Kidney capillary endothelial cell (primary cell): ENCODE measurements at places on chromosomes 4 and X.

DNA sequence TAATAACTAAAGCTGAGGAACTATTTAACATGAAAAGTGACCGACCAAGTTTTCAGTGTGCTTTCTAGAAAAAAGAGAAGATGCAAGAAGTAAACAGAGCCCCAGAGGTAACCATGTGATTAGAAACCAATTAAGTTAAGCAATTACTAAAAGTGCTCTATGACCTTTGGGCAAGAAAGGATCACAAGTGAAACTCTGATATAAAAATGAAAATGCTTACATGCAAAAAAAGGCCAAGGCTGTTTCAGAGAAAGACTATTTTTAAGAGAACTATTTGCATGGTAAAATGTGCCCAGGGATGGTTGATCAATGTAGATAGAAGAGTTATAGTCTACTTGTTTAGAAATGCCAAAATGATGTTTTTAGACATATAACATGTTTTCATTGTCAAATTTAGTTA, 22.0 kb downstream of the KLHL15 start:
- no peak for DNase-seq

DNA sequence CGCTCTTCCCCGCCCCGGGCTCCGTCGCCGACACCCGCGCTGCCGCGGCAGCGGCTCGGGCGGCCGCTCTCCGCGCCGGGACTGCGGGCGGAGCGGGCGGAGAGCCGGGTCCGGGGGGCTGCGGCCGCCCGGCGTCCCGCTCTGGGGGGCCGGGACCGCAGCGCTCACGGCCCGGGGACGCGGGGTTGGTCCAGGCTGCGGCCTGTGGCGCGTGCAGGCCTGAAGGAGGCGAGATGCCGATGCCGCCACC, 492 bp downstream of the GALNT7 start:
- no peak for DNase-seq

- DNase-seq: no peak
Measured at GRCh38 chr4:163109967-163110366, 56.7 kb downstream of the NAF1 start.

GRCh38 chrX:16868920-16869319, 1.2 kb downstream of the RBBP7 start:
- no peak for DNase-seq

DNA sequence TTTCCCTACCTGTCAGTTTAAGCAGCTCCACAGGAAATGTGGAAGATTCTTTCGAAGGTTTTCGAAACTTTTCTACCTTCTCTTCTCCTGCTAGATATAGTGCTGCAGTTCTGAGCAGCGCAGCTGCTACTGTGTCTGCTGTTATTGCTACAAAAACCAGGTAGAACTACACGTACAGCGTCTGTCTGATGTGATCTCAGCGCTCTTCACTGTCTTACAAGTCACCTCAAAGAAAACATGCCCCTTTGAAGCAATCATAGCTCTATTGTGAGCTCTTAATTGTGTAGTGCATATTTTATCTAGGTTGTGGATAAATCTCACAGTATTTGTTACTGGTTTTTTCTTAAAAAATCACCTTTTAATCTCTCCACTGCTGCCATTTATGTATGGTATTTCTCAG, 147.6 kb upstream of the BMPR1B start:
- DNase-seq: no peak

DNA sequence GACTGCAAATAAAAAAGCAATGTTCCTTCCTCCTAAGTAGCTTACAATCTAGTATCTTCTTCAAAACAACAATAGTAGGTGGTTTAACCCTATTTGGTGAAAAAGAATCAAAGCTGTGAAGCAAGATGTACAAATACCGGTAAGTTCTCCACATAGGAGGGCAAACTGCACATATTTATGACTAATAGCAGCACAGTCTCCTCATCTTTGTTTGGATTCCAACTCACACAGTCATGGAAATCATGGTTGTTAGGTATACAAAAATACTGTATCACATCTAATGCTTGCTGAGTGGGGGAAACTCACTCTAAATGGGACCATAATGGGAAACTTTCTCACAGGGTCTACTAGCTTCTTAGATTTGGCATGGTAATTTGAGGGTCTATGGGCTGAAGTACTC, 597.2 kb downstream of the INPP4B start:
- no peak for DNase-seq

DNA sequence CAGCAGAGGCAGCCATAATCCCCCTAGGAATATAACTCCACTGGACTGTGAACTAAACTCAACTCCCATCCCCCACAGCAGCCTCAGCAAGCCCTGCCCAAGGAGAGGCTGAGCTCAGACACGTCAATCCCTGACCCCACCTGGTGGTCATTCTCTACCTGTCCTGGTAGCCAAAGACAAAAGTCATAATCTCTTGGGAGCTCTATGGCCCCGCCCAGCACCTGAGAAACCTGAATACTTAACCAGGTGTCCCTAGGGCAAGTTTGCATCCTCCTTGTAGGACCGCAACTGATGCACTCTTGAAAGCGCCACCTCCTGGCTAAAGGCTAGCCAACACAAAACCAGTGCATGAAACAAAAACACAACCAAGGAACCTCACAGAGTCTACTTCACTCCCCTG, 18.4 kb downstream of the CT47B1 start:
- no peak for DNase-seq

DNA sequence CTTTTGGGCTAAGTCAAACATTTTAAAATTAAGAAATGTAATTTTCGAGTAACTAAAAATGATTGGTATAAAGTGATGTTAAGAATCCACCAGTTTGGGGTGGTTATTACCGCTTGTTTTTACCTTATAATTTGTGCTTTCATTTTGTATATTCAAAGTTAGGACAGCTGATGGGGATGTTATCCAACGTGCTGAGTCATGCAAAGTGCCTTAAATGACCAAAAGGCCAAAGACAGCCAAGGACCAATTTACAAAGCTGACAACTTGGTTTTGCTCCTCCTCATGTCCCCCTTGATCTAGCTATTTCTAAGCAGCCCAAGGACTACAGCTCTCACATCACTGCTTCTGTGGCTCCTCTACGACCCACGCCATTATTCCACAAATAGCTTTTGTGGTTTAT, 181.4 kb upstream of the PCDH7 start:
- no peak for DNase-seq

GRCh38 chr4:30717208-30718020, 2.8 kb upstream of the PCDH7 start:
- peak; percentile 58 for DNase-seq

DNA sequence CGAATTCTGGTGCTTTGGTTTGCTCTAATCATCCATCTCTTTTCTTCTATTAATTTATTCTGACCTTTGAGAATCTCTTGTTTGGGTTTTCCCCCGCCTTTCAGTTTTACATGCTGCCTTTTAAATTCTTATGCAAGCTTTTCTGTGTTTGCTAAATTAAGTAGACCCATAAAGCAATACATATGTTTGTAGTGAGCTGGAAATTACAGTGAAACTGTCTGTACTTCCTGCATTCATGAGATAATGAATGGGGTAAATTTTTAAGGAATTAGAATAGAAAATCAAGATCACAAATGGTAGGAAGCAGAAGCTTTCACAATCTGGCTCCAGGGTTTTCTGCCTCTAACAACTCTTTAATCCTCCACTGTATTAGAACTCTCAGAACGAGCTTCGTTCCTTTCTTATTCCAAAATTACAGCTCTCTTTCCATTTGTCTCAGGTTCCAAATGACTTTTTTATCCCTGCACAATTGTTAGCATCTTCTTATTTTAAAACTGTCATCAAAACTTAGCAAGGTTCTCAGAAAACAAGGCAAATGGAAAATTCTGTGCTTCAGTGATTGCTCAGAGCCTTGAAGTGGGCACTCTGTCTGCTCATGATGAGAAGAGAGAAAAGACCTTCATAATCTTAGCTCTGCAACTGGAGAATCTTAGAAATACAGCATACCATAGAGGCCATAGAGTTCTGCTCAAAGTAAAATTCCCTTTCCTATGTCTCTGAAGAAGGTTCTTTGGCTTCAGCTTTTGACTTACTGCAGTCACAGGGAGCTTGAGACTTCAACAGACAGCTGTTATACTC, 108.2 kb downstream of the EGF start:
- no peak for DNase-seq

DNA sequence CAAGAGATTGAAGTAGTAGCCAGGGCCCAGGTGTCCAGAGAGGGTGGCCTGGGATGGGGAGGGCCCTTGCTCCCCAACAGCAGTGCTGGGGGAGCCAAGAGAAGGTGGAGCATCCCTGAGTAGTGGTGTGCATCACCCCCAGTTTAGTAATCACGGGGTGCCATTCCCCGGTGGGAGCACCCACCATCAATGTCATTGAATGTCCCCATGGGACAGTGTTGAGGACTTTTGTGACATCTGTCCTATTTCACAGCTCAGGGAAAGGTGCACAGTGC, 4.4 kb upstream of the CPZ start:
- no peak for DNase-seq

DNA sequence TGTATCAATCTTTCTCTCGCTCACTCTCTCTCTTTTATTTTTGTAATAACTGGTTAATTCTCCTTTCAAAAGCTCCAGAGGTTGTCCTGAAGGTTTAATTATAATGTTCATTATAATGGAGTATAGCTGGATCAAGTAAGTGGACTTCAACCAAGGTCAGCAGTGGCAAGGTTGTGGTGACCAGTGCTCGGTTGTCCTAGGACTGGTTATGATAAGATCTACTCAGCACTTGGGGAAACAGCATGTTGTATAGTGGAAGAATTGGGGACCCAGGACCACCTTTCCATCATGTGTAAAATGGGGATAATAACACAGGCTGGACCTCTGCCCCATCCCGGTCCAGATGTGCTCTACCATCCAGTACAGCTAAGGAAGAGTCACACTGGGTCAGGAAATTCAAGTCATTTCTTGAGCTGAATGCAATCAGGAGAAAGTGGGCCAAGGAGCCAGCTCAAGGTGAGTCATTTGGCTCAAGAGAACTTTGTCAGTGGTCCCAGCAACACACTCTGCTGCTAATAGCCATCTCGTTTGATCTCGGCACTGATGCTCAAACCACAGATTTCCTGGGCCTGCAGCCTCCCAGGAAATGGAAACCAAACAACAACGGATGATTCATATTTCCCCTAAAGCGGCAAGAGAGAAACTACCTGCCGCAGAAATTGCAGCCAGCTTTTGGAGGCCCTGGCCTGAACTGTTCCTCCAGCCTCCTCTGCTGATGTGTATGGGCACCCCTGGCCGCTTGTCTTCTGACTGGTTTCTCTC, 123.6 kb upstream of the RBPJ start:
- DNase-seq: peak; percentile 27

- no peak for DNase-seq
Measured at GRCh38 chrX:103616676-103617186, 9.0 kb downstream of the TCEAL3 start.

DNA sequence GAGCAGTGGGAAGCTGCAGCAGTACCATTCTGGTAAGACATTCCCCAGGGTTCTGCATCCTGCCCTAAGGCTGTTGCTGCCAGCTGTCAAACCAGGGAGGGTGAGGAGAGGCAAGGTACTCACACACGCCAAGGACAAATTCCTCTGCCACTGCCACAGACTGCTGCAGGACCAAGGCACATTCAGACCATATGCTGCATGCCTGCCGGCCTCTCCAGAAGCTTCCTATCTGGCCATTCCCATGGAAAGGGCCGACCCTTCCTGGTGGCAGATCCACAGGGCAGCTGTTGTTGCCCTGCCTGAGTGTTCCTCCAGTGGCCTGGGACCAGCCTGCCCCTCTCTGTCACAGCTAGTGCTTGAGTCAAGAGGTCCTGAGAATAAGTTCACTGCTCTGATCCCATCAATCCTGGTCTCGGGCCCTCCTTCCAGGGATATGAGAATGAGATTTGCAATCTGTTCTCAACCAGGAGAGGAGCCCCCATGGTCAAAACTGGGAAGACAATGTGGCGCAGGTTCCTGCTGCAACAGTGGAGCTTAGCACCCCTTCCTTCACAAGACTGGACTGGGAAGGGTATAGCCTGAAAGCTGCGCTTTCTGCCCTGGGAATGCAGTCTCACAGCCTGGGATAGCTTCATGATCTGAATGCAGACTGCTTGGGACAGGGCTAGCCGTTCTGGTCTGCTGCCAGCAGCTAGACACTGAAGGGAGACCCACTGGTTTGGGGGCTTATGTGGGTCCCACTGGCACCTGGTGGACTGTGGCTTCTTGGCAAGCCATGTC, 342.5 kb upstream of the NDST3 start:
- no peak for DNase-seq

GRCh38 chrX:55008571-55009358, 8.6 kb downstream of the APEX2 start:
- DNase-seq: no peak

GRCh38 chr4:79652232-79652631, 244.2 kb upstream of the GK2 start:
- no peak for DNase-seq

- no peak for DNase-seq
Measured at GRCh38 chr4:60743654-60744053, 456.5 kb upstream of the ADGRL3 start.

DNA sequence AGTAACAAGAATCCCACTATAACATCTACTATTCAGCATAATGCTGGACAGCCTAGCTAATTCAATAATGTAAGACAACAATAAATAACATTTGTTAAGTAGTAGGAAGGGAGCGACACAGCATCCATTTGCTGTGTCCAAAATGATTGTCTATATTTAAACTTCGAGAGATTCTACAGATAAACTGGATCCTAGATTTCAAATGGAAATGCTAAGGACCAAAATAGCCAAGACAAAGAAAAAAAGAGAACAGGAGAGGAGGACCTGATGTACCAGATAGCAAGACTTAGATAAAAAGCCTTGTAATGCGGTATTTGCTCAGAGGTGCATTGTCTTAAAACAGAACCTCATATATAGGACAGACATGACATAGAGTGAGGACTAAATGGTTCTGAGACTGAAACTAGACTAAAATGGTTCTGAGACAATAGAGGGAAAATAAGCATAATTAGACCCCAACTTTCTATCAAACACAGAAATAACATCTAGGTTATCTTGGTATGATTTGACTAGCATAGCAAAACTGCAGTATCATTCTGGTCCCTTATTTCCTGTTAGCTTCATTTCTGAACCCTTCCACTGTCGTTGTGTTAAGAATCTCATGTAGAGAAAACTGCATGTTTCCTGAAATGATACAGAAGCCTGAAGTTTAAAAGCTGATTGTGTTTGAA, 3.8 kb downstream of the HPGDS start:
- DNase-seq: no peak

DNA sequence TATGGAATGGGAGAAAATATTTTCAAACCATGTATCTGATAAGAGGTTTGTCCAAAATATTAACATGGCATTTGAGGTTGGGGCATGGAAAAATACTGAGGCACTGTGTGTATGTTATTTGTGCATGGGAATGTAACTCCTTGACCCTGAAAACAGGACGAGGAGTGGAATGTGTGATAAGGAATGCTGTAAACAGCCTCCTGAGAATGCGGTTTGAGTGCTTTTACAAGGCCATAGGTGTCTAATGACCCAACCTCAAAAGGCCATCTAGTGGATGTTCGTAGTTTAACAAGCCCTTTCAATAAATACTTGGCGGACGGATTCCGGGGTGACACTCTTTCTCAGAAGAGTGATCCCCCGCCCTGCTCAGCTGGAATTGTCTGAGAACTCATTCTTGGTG, 162.9 kb upstream of the USP9X start:
- peak; percentile 31 for DNase-seq

- DNase-seq: no peak
Measured at GRCh38 chrX:149198980-149199732, 305.9 kb downstream of the IDS start.
